ENCODE measurements at places on chromosomes 1 and 21.
A peak's percentile ranks its signal among the peaks of the same experiment; 100 is the strongest.

- DNase-seq, result no peak
Measured at GRCh38 chr1:227945891-227946623, 1.7 kb downstream of the WNT9A start.

- DNase-seq, result no peak
Measured at GRCh38 chr1:199335496-199335895, 692.0 kb upstream of the NR5A2 start.

DNA sequence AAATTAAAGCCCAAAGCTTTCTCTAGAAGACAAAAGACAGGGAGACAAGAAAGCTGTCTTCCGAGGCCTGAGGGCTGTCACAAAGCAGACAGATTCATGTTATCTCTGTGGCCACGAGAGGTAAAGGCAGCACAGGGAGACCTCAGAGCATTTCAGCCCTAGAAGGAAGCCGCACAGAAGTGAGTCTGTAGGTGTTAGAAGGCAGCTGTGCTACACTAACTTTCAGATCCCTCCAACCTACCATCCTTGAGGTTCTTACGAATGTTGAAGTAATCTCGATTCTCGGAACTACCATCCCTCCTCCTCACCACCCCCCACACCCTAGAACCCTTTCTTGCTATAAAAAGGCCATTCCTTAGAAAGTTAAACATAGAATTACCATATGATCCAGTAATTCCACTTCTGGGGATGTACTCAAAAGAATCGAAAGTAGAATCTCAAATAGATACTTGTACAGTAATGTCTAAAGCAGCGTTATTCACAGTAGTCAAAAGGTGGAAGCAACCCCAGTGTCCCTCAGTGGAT is 21.5 kb upstream of the LYST start:
- DNase-seq, result peak; percentile 36

- DNase-seq, result no peak
Measured at GRCh38 chr1:180881806-180882509, 30.7 kb upstream of the KIAA1614 start.

DNA sequence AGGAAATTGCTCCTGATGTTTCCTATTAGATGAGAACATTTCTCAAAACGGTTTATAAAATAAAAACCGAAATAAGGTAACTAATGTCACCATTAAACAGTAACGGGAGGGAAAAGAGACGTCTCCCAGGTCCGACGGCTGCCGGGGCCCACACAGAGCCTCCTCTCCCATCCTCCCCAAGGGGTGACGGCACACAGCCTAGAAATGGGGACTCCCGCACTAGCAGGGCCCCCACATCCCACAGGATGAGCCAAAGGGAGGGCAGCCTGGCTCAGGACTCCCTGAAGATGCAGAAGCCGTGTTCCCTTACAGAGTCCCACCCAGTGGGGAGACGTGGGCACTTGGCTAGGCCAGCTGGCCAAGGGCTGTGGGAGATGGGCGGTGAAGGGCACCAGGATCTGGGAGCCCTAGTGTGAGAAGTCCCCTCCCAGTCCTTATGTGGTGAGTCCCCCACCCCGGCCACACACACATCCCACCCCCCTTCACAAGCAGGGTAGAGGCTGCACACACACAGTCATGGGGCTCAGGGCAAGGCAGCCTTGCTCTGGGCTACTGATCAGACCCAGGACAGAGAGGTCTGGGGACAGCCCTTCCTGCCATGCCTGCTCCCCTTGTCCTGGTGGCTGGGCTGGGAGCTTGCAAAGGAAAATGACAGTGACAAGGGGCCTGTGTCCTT is 3.3 kb downstream of the KRTAP10-3 start:
- no peak for DNase-seq

DNA sequence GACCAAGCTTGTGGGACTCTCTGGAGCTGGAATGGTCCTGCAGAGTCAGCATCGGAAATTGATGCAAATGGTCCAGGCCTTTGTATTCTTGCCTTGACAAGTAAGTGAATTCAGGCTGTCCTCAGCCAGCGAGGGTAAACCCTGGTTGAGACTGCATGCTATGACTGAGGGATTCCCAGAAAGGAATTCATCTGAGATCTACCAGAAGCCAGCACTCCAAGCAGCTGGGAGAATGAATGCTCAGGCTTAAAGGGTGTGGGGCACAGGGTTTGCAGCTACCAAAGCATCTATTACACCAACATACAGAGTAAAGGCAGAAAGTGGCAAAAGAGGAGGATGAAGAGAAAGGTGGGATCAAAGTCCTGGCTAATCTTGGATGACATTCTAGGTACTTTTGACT is 257.0 kb upstream of the LYPLAL1 start:
- no peak for DNase-seq
